ENCODE measurements at places on chromosomes 3 and 15.

- no peak for DNase-seq
Measured at GRCh38 chr3:179244878-179245277, 6.0 kb downstream of the KCNMB3 start.

DNA sequence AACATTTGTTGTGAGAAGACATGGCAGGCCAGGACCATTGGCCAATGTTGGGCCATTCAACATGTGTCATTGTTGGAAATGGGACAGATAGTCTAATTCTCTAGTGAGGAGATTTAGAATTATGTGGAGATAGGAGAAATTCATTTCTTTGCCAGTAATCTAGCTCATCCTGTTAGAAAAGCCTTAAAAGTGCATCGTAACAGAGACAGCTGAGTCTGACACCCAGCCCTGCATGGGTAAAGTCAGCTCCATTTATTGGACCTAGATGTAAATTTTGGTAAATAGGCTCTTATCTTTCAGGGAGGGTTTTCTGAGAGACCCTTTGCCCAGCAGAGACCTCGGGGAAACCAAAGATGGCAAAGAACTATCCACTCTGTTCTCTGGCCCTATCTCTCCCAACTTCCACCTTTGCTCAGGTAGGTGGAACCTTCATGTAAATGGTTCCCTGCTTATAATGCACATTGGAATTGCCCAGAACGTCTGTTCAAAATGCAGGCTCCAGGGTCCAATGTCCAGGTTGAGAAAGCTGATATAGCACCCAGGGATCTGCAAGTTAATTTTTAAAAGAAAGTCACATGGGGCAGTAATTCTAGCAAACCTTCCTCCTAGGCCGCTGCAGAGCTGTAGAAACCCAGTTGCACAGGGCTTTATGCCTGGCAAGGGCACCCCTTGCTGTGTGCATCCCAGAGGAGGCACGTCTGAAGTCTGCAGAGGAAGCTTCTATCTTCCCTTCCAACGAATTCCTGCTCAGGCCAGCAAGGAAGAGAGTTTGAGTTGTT lies 365.9 kb upstream of the PROK2 start:
- no peak for DNase-seq

DNA sequence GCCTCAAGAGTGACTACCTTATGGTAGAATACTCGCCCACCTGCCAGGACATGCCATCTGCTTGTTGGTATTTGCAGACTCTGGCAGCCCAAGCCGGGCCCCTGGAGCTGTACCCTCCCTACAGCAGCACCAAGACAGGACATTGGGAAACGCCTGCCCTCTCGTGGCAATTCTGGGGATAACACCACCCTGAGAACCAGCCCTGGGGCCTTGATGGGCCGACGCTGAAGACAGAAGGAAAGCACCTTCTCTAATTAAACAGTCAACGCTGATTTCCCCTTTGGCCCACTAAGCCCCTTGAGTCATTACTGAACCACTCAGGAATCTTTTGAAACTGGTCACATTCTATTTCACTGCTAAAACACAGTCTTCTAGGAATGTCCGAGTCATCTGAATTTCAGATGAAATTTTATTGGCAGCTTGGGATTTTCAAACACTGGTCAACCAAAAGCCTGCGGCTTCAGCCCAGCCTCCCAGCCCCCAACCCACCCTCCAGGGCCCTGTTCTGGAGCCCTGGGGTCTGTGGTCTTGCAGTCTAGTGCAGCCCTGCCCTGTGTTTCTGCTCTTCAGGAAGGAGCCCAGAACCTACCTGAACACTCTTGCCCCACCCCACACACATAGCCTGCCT lies 91.3 kb downstream of the TMEM266 start:
- peak; percentile 56 for DNase-seq

DNA sequence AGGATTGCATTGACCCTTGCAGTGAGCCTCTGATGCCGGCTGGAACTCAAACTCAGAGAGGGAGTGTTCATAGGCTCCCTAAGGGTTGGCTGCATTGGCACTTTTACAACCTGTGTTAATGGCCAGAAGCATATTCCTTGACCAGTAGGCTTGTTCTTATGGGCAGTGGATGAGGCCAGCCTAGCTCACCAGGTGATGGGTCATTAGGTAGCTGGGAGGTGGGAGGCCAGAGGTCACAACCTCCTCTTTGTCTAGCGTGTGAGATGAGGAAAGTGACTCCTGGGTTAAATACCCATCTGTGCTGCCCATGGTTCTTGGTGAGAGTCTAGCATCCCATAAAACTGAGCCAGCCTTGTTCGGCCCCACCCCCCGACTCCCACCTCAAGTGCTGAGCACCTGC lies 275.7 kb upstream of the CTNNB1 start:
- no peak for DNase-seq

DNA sequence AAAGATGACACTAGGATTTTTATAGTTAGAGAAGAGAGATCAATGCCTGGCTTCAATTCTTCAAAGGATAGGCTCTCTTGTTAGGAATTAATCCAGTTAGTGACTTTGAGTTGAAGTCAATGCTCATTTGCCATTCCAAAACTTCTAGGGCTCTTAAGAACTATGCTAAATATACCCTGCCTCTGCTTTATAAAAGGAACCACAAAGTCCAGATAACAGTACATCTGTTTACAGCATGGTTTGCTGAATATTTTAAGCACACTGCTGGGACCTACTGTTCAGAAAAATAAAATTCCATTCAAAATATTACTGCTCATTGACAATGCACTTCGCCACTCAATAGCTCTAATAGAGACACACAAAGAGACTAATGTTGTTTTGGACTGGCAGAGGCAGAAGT lies 786.6 kb upstream of the DPPA4 start:
- no peak for DNase-seq

- no peak for DNase-seq
Measured at GRCh38 chr3:62538691-62539356, 165.5 kb upstream of the FEZF2 start.

GRCh38 chr3:42443292-42443691 lies 32.9 kb upstream of the LYZL4 start:
- DNase-seq, result no peak

All from activated CD4-positive, alpha-beta T cell treated with anti-CD3 and anti-CD28 coated beads for 1 hour (primary cell).